ENCODE measurements at places on chromosomes 16 and 17.

DNA sequence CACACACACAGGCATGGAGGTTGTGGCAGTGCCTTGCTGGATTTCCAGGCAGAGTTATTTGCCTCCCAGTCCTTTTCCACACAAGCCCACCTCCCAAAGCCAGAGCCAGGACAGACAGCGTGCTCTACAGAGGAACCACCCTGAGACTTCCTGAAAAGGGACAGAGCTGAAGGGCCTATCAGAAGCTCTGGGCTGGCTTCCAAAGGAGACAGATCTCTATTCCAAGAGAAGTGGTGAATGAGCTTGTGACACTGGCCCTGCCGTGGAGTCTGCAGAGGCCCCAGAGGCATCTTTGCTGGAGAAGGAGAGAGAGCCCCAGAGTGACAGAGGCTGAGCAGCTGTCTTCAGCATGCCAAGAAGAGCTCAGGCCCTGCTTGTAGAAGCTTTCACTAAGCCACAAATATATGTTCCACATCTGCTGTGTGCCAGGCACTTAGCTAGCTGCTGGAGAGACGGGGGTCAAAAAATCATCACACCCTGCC is 8.3 kb upstream of the LPCAT2 start:
- DNase-seq: no peak

- no peak for DNase-seq
Measured at GRCh38 chr17:44589316-44590071, 32.2 kb downstream of the FZD2 start.

- DNase-seq: no peak
Measured at GRCh38 chr17:77926981-77927380, 31.5 kb upstream of the TNRC6C start.

DNA sequence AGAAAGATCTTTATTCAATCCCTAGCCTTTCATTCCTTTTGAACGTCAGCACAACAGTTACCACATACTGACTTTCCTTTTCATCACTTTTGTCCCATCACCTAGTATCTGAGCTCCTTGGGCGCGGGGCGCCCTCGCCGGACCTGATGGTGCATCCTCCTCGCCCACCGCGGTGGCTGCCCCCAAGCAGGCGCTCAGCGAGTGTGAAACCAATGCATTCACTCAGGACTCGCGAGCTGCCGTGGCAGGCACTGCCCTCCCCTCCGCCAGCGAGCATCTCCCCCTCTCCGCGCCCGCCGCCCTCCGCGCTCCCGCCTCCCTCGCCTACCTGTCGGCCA is 756 bp downstream of the KLHL11 start:
- no peak for DNase-seq

DNA sequence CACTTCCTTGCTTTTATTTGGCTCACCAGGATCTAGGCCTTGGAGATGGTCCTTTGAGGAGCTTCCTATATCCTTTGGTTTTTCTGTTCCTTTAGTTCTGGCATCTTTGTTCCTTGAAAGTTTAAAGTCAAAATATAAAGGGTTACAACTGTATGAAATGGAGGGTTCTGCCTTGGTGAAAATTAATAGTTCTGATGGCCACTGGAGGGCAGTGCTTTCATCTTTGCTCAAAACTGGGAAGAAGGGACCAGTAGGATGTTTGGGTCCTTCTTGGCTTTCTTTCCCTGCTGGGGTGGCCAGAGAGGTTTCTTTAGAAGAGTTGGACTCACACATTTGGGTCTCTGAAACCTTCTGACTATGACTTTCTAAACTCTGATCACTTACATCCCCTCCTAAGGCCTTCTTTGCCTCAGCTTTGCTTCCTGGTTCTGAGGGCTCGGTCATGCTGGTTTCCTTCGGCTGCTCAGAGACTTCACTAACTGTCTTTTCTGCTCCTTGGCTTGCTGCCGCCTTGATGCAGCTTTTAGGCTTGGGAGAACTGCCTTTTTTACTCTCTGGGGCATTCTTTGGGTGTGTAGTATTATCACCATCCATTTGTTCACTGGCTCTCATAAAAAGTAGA is 10.9 kb upstream of the ITGA2B start:
- DNase-seq: no peak

GRCh38 chr17:28071891-28072606 is 29.6 kb downstream of the NLK start:
- DNase-seq: no peak

DNA sequence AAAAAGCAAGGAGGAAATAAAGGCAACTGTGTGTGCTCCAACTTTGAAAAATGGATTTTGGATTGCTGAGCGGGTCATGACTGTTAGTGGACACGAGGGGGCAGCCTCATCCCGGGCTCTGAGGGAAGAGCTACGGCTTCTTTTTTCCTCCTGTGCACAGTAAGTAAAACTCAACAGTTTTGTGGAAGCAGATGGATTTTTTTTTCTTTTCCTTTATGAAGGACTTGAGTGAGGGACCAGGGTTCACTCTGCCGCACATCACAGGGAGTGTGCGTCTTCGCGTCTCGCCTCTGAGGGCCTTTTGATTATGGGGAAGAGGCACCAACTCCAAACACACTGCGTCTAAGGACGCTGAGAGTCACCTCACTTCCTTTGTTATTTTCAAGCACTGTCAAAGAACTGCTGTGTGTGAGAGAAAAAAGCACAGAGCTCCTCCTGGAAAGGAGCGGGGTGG is 80.3 kb upstream of the GOT2 start:
- no peak for DNase-seq

DNA sequence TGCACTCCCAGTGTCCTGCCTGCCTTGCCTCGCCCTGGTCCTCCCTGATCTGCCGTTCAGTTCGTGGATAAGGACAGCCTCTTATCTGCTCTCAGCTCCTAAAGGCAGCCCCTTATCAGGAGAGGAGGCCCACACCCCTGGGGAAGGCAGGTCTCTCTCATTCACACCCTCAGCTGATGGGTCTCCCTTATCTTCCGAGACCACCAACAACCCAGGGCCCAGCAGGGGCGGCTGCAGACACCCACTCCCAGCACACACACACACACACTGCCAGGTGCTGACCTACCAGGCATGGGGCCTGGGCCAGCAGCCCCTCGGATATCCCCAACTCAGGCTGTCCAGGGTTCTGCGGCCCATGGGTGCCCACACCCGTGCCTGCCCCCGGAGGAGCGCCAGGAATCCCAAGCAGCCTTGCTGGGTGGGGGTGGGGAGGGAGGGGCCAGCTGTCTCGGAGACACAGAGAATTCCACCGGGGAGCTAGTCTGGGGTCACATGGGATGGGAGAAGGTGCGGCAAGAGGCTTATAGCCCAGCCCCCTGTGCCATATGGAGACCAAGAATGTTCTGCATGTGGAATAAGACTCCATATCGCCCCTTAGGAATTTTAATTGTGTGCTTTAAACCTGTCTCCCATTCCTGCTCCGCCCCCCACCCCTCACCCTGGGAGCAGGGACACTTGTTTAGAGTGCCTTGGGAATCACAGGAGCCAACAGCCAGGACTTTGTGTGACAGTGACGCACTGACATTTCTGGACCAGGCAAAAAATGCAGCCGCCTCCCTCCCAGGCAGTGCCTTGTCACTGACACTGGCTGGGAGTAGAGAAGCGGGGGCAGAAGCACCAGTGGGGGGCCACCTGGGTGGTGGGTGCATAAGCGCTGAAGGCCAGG is 41.9 kb upstream of the EMP2 start:
- no peak for DNase-seq

GRCh38 chr16:49740256-49740655 is 115.7 kb downstream of the ZNF423 start:
- DNase-seq: no peak

DNA sequence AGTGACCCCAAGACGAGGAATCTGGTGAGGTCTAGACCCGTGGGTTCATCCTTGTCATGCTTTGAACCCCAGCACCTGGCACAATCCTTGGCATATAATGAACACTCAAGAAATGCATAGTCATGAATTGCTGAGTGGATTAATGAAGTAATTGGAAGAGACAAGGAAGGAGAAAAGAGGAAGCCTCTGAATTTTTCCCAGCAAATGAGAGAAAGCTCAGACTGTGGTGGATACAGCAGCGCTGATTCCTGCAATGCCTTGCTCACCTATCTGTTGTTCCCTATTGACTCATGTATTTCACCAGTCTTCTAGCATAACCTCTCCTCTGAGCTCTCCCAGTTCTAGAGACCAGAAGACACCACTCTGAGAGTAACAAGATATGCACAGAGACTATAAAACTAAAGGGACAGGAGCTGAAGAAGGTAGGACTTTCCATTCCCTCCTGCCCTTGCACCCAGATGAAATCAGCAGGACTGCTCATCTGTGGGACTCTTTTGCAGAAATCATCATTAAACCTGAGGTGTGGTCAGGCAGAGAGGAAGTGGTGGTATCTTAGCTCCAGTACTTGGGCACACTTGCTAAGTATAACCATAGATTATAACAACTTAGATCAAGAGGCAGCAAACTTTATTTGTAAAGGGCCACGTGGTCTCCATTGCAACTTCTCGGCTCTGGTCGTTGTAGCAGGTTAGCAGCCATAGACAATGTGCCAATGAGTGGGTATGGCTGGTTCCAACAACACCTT is 102.8 kb downstream of the MAF start:
- no peak for DNase-seq

DNA sequence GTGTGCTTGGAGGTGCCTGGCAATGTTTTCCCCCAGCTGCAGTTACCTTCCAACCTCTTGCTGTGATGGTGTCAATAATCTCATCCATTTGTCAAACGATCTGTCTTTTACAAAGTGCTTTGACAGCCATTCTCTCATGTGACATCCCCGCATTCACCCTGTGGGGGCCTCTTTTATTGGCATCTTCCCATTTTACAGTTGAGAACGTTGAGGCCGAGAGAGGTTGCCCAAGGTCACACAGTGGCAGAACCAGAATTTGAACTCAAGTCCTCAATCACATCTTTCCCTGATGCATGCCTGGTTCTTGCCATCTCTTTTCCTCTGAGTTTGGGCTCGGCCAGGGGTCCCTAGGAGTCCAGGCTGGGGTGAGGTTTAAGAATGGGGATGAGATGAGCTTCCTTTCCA is 1.5 kb downstream of the TAOK2 start:
- no peak for DNase-seq

GRCh38 chr17:66430846-66431795 is 128.7 kb downstream of the PRKCA start:
- no peak for DNase-seq

- DNase-seq: no peak
Measured at GRCh38 chr17:78170692-78171590, 2.6 kb downstream of the SYNGR2 start.

DNA sequence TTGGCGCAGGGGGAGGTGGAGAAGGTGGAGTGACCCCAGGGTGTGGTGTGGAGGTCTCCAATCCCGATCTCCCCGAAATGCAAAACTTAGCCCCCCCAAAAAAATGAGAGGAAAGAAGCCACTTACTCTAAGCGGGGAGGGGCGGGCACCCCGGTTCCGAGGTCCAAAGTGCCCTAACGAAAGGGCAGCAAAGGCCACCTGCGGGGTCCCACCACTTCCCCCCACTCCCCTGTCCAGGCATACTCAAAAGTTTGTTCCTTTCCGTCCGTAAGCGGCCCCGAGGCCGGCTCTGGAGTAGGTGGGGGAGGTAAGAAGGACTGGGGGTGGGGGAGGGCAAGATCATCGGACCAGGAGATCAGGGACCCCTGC is 1.1 kb downstream of the TOX3 start:
- DNase-seq: no peak

DNA sequence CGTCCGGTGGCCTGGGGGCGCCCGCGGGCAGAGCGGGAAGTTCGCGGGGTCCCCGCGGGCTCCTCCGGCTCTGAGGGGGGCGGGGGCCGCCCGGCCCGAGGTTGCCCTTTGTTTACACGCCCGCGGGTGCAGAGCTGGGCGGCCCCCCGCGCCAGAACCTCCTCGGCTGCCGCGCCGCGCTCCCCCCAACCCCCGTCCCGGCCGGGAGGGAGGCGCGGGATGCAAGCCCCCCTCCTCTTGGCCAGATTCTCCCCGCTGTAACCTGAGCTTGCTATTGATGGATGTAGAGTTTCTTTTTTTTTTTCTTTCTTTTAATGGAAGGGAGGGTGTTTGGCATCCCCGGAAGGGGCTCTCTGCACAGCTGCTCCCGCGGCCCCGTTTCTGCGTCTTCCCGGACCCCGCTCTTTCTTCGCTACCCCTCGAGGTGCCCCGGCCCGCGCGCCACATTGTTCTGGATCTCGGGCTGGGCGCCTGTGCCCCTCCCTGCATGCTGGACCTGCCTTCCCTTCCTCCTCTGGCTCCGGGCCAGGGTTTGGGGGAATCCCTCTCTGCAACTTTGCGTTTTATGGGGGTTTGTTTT is 646 bp downstream of the CBX2 start:
- no peak for DNase-seq

- DNase-seq: no peak
Measured at GRCh38 chr16:86089991-86090390, 191.0 kb downstream of the IRF8 start.
